ENCODE measurements at places on chromosomes 5 and 9.
A peak's percentile ranks its signal among the peaks of the same experiment; 100 is the strongest.

GRCh38 chr9:16637911-16638310 is 232.6 kb downstream of the BNC2 start:
- no peak for DNase-seq

DNA sequence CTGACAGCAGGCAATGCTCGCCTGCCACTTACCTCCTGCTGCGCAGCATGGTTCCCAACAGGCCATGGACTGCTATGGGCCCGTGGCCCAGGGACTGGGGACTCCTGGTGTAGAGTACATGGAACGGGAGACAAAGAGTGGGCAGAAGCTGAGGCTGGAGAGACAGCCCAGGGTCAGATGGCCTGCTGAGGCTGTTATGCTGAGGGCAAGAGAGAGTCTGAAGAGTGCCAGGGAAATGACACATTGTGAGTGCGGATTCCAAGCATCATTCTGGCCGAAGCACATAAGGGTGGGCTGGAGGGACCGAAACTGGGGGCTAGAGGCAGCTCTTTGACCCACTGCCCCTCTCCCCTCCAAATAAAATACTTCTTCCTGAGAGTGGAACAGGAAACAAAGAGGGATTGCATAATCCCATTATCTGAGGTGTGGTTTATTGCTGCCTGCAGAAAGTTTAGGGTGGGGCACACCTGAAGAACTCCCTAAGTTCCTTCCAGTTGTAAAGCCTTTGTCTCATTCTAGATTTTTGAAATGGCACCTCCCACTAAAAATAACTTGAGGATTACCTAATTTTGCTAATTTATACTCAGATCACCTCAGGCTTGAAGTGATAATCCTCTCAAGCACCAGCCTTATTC is 158.1 kb downstream of the ATP10B start:
- DNase-seq, result no peak

DNA sequence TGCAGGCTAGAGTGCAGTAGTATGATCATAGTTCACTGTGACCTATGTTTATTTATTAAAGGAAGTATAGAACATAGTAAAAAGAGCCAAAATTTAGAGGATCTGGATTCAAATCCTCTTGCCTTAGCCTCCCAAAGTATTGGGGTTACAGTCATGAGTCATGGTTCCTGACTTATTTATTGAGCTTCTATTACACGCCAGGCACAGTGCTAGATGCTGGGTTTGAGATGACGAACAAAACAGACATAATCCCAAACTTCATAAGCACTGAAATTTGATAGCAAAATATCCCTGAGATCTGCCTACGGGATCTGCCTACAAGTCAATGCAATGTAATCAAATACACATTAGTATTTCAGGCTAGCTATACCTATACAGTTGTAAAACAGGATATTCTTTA is 2.5 kb downstream of the KIAA0825 start:
- DNase-seq, result no peak

DNA sequence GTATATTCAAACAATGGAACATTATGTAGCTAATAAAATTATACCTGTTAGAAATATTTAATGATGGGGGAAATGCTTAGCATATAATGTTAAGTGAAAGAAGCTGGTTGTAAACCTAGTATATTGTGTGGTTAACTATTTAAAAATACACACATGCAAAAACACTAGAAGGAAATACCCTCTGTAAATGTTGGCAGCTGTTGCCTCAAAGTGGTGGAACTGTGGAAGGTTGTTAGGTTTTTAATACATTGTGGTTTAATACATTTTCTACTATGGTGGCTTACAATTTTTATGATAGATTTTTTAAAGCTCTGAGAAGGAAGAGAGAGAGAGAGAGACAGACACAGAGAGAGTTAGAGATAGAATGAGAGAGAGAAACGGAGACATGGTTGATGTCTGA is 74.9 kb downstream of the COL15A1 start:
- DNase-seq, result no peak

GRCh38 chr9:134717924-134718645 is 76.5 kb downstream of the COL5A1 start:
- DNase-seq, result no peak

DNA sequence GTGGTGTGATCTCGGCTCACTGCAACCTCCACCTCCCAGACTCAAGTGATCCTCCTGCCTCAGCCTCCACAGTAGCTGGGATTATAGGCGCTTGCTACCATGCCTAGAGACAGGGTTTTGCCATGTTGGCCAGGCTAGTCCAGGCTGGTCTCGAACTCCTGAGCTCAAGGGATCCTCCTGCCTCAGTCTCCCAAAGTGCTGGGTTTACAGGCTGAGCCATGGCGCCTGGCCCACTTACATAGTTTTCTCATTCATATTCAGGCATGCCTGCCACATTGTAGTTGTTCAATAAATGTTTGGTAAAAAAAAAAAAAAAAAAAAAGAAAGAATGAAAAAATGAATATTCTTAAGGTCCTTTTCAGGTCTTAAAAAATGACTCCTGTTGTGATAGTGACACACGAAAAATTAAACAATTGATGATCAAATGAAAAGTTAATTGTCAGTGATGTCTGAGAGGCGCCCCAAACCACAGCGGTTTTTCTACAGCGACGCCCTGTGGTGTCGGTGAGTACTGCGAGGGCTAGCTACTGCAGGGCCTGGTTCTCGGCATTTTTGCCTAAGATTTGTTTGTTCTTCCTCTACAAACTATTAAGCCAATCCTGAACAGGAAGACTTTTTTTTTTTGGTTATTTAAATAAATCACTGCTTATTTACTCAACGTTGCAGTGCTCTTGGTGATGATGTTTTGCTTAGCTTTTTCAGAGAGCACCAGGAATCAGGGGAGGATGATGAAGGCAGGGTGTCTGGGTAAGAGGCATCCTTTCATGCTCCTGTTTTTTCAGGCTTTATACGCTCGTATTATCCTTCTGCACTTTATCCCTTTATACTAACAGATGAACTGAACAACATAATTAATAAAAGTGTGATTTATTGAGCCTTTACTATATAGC is 67.0 kb upstream of the DPYSL3 start:
- DNase-seq, result peak; percentile 81

GRCh38 chr5:68041293-68041692 is 174.3 kb upstream of the PIK3R1 start:
- DNase-seq, result no peak

DNA sequence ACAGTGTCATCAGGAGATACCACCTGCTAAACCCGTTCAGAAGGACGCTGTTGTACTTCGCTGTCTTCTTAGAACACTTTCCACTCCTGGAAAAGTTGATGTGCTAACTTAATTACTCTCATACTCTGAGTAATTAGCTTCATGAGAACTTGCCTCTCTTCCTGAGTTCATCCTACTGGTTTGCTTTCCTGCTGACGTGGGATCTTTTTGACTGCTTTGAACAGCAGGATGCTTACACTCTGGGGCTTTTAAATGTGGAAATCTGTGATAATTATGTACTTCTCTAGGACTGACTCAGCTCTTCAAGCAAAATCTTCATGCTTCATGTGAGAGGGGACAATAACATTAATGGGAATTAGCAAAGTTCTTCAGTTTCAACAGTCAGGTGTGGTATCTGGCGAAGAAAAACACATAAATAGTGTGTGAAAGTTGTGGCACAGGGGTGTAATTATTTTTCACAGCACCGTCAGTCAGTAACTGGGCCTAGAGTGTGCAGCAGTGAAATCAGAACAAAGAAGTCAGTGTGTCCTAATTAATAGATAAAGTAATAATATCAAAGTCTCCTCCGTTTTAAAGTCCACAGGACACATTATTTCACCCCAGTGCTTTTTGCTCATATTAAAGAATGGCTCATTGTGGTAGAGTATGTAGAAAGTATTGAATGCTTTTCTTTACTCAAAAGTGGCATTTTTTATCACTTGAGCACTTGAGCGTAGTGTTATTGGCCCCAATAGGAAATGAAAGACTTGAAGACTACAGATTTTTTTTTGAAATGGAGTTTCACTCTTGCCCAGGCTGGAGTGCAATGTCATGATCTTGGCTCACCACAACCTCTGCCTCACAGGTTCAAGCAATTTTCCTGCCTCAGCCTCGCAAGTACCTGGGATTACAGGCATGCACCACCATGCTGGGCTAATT is 140.9 kb upstream of the DMRT1 start:
- DNase-seq, result no peak

DNA sequence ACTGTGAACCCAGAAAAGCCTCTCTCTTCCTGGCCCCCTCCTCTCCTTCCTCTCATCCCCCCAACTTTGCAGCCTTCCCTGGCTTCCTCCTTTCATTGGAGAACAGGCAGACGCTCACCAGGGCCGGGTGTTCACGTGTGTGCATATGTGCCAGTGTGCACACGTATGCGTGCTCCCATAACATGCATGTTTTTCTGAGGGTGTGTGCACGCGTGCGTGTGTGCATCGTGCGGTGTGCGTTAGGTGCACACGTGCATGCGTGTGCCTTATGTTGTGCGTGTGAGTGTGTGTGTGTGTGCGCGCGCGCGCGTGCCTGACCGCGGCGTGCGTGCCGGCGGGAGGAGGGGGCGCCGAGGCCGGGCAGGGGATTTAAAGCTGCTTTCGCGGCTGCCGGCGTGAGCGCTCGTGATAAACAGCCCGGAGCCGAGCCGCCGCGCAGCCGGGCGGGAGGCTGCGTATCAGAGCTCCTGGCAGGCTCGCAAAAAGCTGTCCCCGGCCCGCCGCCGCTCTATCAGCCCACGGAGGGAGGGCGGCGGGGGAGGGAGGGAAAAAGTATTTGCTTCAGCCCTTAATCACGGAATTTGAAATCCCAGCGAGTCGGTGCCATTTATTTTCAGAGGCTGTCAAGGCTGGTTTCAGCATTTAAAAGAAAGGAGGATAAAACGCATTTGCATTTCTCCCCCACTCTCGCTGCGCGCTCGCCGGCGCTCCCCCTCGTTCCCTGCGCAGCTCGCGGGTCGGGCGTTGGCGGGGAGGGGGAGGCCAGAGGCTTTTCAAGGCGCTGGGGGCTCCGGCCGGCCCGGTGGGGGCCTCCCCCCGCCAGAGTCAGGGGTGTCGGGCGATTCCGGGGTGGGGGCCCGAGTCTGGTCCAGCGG is 183.9 kb downstream of the C9orf50 start:
- peak; percentile 72 for DNase-seq

- no peak for DNase-seq
Measured at GRCh38 chr5:149878371-149878770, 66.2 kb downstream of the PDE6A start.

GRCh38 chr5:173581408-173582215 is 34.8 kb downstream of the BOD1 start:
- peak; percentile 85 for DNase-seq

DNA sequence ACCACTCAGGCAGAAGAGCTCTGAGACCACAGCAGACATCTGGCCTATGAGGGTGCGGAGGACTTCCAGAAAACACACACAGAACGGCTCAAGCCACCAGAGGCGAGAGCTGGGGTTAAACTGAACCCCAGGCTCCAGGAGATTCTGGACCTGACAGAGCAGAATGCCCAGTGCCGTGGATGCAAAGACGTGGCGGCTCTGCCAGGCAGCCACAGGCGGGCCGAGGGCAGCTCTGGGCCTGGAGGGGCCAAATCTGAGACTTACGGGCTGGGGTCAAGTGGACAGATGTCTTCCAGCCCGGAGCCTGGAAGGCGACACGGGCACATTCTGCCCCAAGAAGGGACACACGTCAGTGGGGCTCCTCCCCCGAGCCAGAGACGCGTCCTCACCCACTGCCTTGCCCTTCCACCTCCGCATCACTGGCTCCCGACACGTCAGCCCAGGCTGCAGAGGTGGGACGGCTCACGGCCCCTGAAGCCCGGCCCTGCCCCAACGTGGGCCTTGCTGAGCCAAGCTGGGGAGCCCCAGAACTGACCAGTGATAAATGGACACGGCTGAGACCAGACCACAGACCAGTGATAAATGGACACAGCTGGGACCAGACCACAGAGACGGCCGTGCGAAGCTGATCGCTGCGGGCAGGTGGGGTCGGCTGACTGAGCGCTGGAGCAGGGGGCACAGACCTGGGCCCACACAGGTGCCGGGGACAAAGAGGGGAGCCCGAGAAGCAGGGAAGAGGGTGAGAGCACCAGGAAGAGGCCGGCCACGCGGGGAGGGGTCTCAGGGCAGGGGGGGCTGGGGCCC is 40.9 kb upstream of the NSMF start:
- no peak for DNase-seq

DNA sequence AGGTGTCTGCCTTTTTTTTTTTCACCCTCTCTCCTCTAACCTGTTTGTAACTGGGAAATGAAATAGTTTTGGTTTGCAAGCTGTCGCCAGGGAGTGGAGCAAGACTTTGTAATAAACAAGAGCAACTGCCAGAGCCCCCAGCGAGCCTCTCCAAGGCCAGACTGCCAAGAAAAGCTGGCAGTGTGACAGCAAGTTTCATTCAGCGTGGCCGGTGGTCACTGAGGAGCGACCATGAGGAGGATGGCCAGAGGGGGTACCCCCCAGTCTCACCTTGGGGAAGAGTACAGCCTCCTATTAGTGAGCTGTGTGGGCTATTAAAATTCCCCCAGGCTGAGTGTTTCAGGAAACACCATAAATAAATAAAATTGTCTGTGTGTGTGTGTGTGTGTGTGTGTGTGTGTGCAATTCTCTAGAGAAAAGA is 49.9 kb downstream of the ZFAND5 start:
- peak; percentile 10 for DNase-seq

- no peak for DNase-seq
Measured at GRCh38 chr9:84597131-84597530, 72.4 kb upstream of the NTRK2 start.

DNA sequence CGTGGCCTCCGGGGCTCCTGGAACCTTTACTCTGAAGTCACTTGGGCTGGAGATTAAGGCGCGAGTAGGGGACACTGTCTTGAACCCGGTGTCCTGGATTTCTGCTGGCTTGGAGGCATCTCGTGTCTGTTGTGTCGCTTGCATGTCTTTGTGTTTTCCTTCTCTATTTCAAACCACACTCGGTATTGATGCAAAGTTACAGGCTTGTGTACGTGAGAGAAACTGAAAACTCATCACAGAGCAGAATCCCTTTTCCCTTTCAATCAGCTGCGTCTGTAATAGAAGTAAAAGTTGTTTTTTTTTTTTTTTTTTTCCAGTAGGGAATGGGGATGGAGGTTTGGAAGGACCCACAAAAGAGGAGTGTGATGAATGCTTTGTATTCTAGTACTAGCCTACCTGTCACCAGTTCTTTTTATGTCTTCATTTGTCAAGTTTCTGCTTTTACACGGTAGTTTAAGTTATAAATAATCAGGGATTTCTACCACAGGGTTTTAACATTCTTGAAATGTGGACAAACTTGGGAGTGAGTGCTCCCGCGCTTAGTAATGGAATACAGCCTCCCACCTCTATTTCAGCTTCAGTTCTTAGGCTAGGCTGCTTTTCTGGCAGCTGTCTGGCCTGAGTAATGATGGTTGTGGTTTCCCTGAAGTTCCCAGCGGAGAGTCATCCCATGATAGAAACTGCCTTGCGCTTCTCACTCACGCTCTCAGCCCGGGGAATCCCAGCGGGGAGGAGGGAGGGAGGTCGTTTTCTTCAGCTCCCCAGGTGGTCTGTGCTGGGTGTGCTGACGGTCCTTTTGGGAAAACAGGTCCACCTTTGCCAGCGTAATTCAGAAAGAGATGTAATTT is 763 bp downstream of the TJP2 start:
- DNase-seq, result peak; percentile 50

GRCh38 chr5:159593518-159594073 is 263.3 kb upstream of the IL12B start:
- DNase-seq, result no peak

DNA sequence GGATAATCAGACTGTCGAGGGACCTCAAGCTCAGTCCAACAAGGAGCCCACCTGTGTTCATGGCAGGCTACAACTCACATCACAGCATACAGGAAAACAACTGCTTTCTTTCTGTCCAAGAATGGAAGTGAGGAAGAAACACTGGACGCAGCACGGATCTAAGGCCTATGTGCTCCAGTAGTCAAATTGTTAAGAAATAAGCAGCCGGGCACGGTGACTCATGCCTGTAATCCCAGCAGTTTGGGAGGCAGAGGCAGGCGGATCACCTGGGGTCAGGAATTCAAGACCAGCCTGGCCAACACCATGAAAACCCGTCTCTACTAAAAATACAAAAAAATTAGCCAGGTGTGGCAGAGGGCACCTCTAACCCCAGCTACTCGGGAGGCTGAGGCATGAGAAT is 427.8 kb downstream of the BNC2 start:
- DNase-seq, result no peak
